ENCODE measurements at places on chromosomes 13 and 19.

DNA sequence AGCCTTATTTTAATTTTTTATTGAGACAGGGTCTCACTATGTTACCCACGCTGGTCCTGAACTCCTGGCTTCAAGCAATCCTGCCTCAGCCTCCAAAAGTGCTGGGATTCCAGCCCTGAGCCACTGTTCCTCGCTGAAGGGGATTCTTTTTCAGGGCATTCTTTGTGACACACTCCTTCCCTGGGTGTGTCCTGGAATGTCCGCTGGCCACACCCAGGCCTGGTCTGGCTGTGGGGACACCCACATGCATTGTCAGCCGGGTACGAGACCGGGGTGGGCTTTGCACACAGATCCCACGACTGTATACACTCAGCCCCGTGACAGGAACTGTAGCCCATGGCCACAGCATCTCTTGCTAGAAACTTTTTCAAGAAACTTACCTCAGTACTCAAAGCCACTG is 34.4 kb upstream of the GATAD2A start:
- DNase-seq, result no peak

GRCh38 chr13:29548722-29549121 is 46.8 kb downstream of the SLC7A1 start:
- DNase-seq, result no peak

DNA sequence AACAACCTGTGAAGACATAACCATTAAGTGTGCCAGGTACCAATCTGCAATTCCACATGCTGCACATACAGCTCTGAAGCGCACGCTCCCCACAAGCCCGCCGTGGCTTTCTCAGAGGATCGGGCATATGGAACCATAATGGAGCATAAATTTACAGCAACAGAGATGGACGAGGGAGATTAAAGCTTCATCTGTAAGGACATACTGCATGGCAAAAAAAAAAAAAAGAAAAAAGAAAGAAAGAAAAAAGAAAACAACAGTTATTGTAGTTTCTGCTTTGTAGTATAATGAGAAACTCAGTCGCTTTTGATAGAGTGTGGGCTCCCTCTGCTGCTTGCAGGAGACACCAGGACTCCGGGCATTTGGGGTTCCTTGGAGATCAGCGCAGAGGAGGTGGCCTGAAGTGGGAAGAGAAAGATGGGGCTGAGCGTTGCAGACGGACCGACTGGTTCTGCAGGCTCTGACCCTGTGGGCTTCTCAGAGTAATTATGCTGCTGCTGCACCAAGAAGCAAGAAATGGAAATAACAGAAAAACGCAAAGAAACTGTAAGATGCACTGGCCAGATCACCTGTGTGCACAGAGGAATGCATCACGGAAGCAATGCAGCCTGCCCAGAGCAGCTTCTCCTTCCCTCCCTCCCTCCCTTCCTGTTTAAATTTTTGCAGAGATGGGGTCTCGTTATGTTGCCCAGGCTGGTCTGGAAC is 10.8 kb upstream of the PDCD5 start:
- no peak for DNase-seq

DNA sequence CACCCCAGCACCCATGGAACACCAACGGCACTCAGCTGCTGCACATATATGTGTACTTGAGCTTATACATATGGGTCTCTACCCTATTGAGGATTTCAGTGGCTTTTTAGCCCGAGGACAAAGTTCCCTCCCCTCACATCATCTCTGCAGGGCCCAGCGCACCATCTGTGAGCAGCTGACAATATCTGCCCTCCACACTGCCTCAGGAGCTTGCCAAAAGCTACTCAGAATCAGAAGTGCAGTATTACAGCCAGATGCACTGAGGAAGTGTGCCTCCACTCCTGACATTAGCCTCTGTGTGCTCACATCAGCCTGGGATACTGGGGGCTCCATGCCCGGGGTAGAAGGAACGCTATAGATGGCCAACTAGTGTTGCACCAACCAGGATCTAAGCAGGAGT is 903.9 kb downstream of the UQCRFS1 start:
- DNase-seq, result no peak

GRCh38 chr13:50917572-50917971 is 8.0 kb downstream of the RNASEH2B start:
- DNase-seq, result no peak

GRCh38 chr19:43983544-43983911 is 460 bp upstream of the ZNF155 start:
- no peak for DNase-seq

DNA sequence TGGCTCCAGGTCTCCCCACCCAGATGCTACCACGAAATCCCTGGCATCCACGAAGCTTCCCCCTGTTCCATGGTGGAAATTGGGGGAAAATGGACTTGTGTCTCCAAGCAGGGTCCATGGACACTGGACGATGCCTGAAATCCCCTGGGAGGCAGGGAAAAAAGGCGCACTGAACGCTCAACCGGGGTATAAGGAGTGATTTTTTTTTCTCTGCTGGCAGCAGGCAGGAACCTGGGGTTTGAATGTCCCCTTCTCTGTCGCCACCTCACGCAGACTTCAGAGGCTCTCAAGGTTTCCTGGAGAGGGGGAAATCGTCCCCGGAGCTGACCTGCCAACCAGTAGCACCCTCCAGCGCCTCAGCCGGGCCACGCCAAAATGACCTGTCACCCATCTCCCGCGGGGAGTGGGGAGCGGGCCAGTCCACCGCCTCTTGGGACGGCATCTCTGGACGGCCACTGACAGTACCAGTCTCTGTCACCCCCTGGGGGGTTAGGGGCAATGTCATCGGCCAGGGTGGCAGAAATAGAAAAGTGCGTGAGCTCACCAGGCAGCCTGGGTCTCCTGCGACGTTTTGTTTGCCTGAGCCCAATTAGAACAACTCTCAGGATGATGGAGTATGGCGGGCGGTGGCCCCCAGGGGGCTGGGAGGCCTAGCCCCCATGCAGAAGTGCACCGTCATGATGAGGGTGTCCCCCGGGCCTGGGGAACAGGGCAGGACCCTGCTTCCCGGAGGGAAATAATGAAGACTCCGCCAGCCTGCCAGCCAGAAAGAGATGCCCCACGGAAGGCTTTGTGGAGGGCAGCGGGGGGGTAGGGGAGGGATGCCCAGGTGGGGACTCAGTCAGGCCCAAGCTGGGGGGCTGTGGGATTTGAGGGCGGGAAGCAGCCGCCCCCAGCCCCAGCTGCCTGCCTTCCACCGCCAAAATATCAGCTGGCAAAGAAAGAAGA is 2.6 kb downstream of the PTPRS start:
- no peak for DNase-seq

DNA sequence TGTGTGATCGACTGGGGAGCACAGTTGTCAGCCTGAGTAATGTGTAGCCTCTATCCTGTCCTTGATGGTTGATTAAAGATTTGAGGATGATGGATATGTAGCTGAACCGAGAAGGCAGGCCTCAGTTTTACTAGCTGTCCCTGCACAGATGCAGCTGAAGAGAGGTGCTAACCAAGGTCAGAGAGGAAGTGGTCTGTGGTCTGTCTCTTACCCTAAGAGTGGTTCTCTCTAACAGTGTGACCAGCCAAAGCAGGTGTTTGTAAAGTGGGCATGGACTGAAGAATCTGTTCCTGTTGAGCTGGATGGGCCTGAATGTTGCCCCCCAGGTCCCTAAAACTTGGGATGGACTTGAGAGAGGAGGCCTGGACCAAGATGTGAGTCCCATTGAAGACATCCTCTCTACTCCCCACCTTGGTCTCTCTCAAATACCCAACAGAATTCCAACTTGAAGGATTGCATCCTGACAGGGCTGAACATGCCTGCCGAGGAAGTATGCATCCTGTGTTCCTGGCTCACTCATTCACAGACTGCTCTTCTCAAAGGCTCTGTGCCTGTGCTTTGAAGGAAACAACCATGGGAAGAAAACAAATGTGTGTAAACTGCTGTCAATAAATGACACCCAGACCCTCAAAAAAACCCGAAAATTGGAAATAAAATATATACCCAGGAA is 223.8 kb downstream of the MAB21L1 start:
- no peak for DNase-seq

- DNase-seq, result no peak
These were observed 1.6 kb downstream of the NACC1 start for GRCh38 chr19:13119627-13120026.

DNA sequence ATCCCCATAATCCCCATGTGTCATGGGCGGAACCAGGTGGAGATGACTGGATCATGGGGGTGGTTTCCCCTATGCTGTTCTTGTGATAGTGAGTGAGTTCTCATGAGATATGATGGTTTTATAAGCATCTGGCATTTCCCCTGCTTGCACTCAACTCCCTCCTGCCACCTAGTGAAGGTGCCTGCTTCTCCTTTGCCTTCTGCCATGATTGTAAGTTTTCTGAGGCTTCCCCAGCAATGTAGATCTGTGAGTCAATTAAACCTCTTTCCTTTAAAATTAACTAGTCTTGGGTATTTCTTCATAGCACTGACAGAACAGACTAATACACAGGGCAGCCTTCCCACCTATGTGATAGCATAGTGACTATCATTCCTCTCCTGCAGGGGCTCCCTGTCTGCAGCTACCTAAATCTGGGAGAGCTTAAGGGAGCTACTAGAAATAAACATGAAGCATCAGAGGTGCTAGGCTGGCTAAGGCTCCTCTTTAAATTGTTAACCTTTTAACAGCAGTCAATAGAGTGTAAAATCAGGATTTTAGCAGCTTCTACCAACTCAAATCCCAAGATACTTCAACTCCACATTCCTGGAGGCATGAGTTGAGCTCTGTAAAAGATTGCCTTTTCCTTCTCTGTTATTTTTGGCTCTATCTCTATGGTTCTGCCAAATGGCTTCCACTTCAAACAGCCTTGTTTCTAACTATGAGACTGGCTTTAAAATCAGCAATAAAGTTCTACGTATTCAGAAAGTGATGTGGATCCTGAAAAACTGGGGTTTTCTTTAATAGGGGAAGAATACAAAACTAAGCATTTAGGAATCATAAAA is 112.3 kb downstream of the VWA8 start:
- DNase-seq, result no peak

GRCh38 chr19:4077800-4078684 is 11.3 kb upstream of the ZBTB7A start:
- no peak for DNase-seq

GRCh38 chr19:34173193-34173956 is 1.1 kb downstream of the LSM14A start:
- DNase-seq, result peak; percentile 4

All from activated gamma-delta T cell treated with anti-CD3 and anti-CD28 coated beads, Interleukin-2, amount 50 U/mL, for 16 hours (primary cell).